ENCODE measurements at places on chromosomes 5 and 9. TPM values are rescaled to one million over a fixed set of nuclear protein-coding genes. Genes with fewer than 3 reads are reported as not detected.

IFNK gene
- not detected for total RNA-seq

OR2K2 gene
- not detected for total RNA-seq

PROB1 gene
- total RNA-seq = 0.17 TPM

GAPVD1 gene
- total RNA-seq = 37.6 TPM

LCN6 gene
- not detected for total RNA-seq

EQTN gene
- not detected for total RNA-seq

OR4F3 gene
- not detected for total RNA-seq

SELENOP gene
- not detected for total RNA-seq

RNF183 gene
- total RNA-seq = not detected

ITGA1 gene
- total RNA-seq = 5.6 TPM

OSMR gene
- 21.9 TPM for total RNA-seq

TAF11L10 gene
- not detected for total RNA-seq

FAM114A2 gene
- total RNA-seq = 25.9 TPM

F2RL1 gene
- 20.1 TPM for total RNA-seq

GABBR2 gene
- 1.9 TPM for total RNA-seq
